Activated CD8-positive, alpha-beta memory T cell treated with anti-CD3 and anti-CD28 coated beads, Interleukin-2, amount 10 ng/mL, durations not matched to agents 7 days and 5 days (primary cell): ENCODE measurements at places on chromosomes 12 and 14.
A peak's percentile ranks its signal among the peaks of the same experiment; 100 is the strongest.

GRCh38 chr12:77821699-77822203 lies 8.9 kb upstream of the NAV3 start:
- DNase-seq: no peak

GRCh38 chr12:79920421-79921238 lies 14.3 kb downstream of the PPP1R12A start:
- no peak for DNase-seq

DNA sequence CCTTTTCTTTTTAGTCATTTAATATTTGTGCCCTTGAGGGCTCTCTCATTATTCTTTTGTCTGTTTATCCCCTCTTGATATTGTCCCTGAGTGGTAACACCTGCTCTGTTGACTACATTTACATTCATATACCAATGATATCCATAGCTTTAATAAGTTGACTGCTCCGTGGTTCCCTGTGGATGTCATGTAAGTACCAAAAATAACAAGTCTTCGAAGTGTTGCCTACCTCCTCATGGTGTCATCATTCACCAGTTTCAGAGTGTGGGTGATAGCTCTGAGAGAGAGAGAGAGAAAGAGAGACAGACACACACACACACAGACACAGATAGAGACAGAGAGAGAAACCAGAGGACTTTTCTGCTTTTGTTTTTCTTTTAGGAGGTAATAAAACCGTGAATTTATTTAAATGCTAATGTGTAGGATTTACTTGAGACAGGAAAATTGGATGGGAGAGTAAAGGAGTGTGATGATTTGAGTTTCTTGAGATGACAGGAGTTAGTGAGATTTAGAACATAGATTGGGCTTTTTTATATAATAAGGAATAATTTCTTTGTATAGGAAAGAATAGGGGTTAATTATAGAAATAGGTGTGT lies 52.2 kb downstream of the PAPOLA start:
- DNase-seq: no peak

GRCh38 chr12:50441763-50442162 lies 41.1 kb downstream of the LARP4 start:
- DNase-seq: no peak

- DNase-seq: no peak
Measured at GRCh38 chr12:113818833-113819232, 147.3 kb downstream of the RBM19 start.

- no peak for DNase-seq
Measured at GRCh38 chr12:68934392-68934791, 1.4 kb upstream of the CPM start.

DNA sequence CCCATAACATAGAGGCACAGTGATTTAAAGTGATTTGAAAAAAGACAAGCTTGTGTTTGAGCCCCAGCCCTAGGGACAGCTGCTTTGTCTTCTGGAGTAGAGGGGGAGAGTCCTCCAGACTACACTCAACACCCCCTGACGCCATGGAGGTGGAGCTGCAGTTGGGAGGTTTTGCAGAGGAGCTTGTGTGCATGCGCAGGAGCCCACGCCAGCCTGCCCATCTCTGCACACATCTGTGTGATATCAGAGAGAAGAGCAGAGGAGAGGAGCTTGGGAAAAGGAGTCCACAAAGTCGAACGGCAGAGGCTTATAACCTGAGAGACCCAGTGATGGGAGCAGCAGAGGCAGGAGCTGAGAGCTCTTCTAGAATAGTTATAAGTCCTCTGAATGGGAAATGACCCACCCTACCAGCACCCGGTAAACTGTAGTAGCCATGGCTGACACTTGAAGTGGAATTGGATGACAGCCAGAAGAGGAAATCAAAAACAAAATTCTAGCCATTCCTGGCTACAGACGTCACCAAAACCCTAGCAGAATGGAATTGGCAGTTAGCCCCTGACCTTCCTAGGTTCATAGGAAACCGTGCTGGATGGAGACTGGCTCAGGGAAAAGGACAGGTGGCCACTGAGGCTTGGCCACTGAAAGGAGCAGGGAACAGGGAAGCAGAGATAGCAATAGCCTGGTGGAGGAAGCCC lies 185.1 kb upstream of the VASH1 start:
- DNase-seq: no peak

GRCh38 chr12:92218394-92219077 lies 72.9 kb upstream of the BTG1 start:
- no peak for DNase-seq

- DNase-seq: no peak
Measured at GRCh38 chr12:87427770-87428169, 601.4 kb downstream of the C12orf50 start.

GRCh38 chr14:104322531-104323366 lies 184.4 kb downstream of the KIF26A start:
- no peak for DNase-seq

GRCh38 chr14:104925214-104925854 lies 655 bp downstream of the PLD4 start:
- no peak for DNase-seq

GRCh38 chr14:63435838-63436237 lies 107.3 kb downstream of the PPP2R5E start:
- no peak for DNase-seq

- no peak for DNase-seq
Measured at GRCh38 chr12:106288101-106288493, 14.4 kb upstream of the TCP11L2 start.

DNA sequence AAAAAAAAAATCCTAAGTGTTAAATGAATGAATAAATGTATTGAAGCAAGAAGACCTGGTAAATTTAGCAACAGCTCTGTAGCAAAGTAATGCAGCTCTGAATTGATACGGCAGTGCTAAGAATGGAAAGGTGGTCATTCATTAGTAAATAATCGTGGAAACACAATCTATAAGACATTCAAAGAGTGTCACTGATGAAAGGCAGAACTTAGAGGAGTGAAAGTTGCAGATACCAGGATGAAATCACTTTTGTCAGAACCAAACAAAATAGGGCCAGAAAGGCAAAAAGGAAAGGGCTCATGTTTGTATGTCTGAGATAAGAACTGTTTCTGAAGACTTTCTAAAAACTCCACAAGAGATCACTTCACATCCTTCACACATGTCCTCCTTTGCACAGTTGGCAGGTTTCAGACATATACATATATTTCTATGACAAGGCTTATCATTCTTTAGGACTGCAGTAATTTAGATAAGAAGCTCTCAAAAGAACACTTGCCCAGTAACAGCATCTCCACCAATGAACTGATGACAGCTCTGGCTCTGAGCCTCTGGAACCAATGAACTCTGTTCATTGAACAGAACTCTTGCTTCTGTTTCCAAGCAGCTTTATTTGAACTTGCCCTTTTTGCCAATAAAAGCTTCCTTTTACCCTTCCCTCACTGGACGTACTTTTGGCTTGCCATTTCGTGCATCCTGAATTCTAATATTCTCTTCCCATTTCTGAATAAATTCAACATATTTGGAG lies 4.2 kb upstream of the LRR1 start:
- no peak for DNase-seq

DNA sequence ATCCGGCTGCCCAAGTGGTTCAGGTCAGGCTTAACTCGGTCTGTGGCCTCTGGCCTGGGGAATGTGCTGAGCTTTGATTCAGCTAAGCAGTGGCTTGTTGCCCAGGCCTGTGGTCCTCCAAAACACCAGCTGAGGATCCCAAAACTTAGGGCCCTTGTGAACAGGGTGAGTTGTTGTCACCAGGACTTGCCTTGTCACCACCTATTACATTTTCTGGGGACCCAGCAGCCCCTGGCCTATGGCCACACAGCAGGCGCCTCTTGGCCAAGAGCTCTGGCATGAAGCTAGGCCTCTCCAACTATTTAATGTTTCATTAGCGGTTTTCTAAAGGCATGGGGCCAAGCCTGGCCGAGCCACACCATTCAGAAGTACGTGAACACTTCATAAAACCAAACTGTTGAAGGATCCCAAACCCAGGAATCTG lies 343.7 kb downstream of the CACNA1C start:
- no peak for DNase-seq

GRCh38 chr12:49644620-49644994 lies 21.2 kb downstream of the PRPF40B start:
- DNase-seq: peak; percentile 88

DNA sequence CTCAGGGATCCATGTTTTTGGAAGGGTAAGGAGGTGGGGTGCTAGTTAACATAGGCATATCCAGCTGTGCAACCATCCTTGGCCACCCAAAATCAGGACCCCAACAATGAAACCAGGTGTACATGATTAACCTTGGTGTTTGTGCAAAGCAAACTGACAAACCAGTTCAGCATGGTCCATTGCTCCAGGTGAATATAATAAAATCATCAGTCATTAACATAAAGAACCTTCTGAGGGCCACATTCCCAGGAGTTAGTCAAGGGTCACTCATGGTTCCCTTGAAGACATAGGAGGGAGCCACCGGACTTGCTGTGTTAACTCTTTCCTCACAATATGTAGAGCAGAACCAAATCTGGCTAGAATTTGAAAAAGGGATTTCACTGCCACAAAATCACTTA lies 17.8 kb downstream of the SLC38A2 start:
- no peak for DNase-seq

GRCh38 chr12:11500188-11500860 lies 105.0 kb upstream of the PRB2 start:
- DNase-seq: peak; percentile 82
